Peyer's patch (tissue), 4 donors: ENCODE measurements at places on chromosomes 4 and X. TPM values are rescaled to one million over a fixed set of nuclear protein-coding genes. Genes with fewer than 3 reads are reported as not detected.

- DNase-seq: no peak
- H3K27me3 ChIP-seq: no peaks in the 10 kb centered on the region
- no peaks in the 10 kb centered on the region for H3K36me3 ChIP-seq
- H3K27ac ChIP-seq: no peak overlapping the region
- H3K4me3 ChIP-seq: no peak overlapping the region
Measured at GRCh38 chr4:5933996-5934831, 41.3 kb upstream of the CRMP1 start.

GRCh38 chr4:73422458-73422752 is 13.6 kb upstream of the AFP start:
- H3K27ac ChIP-seq: no peak overlapping the region
- H3K36me3 ChIP-seq: no peaks in the 10 kb centered on the region
- DNase-seq: no peak
- H3K4me1 ChIP-seq: no peaks in the 10 kb centered on the region
- no peaks in the 10 kb centered on the region for H3K27me3 ChIP-seq

DNA sequence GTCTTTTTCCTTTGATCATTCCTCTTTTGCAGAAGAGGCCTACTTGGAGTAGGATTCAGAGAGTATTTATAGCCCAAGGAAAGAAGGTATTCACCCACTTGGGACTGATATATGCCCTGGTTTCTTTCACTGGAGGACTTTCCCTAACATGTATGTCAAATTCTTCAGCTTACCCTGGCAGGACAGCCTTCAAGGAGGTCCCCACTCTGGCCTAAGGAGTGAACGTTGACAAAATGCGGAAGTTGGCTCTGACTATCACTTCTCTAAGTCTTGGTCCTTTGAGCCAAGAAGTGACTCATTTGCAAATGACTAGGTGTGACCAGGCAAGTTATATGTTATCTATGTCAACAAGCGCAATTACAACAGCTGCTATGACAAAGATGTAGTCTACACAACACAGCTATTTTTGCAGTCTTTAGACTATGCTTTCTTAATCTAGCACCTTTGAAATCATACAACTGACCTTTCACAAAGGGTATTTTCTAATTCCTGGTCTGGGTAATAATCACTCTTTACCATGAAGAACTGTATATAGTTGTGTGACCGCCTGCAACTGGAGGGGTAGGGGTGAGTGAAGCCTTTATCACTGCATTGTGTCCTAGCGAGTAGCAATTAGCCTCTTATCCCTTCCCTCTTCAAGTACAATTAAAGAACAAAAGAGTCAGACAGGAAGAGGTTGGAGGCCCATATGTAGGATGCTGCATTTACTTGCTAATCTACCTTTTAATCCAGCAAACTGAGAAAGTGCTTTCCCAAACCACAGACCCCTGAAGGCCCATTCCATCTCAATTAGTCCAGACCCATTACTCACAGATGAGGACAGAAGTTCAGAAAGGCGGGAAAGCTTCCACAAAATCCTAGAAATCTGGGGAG is 50.1 kb downstream of the RASGEF1B start:
- H3K4me1 ChIP-seq: no peaks in the 10 kb centered on the region
- H3K36me3 ChIP-seq: peaks cover 10% of the 10 kb centered on the region
- H3K27ac ChIP-seq: no peak overlapping the region
- H3K4me3 ChIP-seq: no peak overlapping the region
- no peak for DNase-seq

- no peaks in the 10 kb centered on the region for H3K4me1 ChIP-seq
- H3K27me3 ChIP-seq: no peaks in the 10 kb centered on the region
- no peak overlapping the region for H3K4me3 ChIP-seq
Measured at GRCh38 chr4:164381859-164382258, 372.1 kb upstream of the SMIM31 start.

GRCh38 chr4:76600447-76600846 is 165.4 kb downstream of the SHROOM3 start:
- H3K4me1 ChIP-seq: no peaks in the 10 kb centered on the region
- DNase-seq: no peak
- no peak overlapping the region for H3K4me3 ChIP-seq
- no peaks in the 10 kb centered on the region for H3K27me3 ChIP-seq

The NAA15 gene
- total RNA-seq: 16.6 TPM

The GYPA gene
- not detected for total RNA-seq
